Stimulated activated CD4-positive, alpha-beta T cell treated with anti-CD3 and anti-CD28 coated beads, Interleukin-2, amount 100 ng/mL, for 24 hours (primary cell): ENCODE measurements at places on chromosomes 1 and 21.

GRCh38 chr1:98280049-98280448 is 359.2 kb upstream of the DPYD start:
- DNase-seq: no peak

DNA sequence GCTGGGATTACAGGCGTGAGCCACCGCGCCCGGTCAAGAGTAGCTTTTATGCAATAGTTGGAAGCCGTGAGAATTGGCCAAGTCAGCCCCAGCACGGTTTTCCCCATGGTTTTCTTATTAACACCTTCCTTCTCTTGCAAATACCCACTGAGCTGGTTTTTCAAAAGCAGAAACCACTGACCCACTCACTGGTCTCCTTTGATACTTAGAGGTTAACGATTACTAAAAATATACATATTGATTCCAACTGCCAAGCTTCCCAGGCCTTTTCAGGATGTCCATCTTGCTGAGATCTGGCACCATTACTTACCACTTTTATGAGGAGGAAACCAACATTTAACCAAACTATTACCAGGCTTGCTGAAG is 25.9 kb upstream of the TARDBP start:
- DNase-seq: no peak

DNA sequence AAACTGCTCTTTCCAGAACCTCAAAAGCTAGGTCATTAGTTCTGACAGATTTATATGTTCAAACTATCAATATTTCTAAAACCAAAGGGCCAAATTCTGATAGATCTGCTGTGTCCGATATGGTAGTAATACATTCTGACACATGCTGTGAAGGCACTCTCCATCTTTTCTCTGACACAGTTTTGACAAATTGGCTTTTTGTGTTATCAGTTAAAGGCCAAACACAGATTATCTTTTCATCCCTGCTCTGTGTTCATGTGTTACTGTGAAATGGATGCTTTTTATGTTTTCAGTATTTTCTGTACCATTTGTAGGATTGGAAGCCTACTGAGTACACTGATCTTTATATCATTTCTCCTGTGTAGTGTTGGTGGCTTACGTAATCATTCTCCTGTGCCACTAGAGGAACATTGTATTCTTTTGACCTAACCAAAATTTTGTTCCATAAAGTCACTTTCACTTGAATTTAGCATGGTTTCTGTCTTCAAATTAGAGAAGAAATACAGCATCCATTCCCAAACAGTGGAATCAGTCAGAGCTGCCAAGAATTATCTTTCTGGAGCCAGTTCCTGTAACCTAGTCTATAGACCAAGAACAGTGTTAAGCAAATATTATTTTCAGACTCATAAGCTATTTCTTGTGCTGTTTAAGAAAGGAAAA is 137.2 kb downstream of the ADGRL2 start:
- DNase-seq: no peak

GRCh38 chr1:67316180-67316902 is 8.7 kb downstream of the IL12RB2 start:
- DNase-seq: no peak

DNA sequence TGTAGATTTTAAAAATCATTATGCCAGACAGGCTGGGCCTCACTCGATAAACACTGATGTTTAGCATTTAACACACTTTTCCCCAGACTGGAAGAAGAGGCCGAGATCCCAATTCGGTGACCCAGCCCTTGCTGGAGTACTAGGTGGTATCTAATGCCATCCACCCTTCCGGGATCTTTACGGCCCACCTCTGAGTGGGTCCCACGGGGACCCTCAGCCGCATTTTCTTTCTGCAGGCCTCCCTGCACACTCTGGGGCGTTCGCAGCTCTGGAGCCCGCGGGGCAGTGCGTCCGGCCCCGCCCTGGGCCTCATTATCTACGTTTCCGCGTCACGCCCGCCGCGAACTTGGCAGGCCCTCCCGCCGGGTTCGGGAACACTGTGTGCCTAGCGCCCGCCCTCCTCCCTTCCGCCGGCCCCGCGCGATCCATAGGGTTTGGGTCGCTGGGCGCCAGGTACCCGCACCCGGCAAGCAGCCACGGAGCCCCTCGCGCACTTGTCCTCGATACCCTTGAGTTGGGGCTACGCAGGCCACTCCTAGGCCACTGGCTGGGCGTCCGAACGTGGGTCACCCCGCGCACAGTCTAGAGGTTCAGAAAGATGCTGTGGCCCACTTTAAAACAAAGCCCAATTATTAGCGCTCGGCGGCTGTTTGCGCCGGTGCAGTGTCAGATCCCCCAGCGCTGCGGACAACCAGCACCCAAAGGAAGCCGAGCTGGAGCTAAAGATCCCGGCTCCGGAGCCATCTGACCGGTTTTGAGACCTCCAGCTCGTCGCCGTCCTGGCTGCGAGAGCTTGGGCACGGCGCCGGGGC is 950 bp upstream of the EVA1C start:
- peak; percentile 79 for DNase-seq
